Kidney epithelial cell (primary cell): ENCODE measurements at places on chromosomes 16 and 17.
A peak's percentile ranks its signal among the peaks of the same experiment; 100 is the strongest.

DNA sequence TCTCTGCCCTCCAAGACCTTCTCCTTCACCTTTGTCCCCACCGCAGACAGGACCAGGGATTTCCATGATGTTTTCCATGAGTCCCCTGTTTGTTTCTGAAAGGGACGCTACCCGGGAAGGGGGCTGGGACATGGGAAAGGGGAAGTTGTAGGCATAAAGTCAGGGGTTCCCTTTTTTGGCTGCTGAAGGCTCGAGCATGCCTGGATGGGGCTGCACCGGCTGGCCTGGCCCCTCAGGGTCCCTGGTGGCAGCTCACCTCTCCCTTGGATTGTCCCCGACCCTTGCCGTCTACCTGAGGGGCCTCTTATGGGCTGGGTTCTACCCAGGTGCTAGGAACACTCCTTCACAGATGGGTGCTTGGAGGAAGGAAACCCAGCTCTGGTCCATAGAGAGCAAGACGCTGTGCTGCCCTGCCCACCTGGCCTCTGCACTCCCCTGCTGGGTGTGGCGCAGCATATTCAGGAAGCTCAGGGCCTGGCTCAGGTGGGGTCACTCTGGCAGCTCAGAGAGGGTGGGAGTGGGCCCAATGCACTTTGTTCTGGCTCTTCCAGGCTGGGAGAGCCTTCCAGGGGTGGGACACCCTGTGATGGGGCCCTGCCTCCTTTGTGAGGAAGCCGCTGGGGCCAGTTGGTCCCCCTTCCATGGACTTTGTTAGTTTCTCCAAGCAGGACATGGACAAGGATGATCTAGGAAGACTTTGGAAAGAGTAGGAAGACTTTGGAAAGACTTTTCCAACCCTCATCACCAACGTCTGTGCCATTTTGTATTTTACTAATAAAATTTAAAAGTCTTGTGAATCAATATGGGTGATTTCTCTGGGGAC, 12.2 kb downstream of the CX3CL1 start:
- no peak for DNase-seq

DNA sequence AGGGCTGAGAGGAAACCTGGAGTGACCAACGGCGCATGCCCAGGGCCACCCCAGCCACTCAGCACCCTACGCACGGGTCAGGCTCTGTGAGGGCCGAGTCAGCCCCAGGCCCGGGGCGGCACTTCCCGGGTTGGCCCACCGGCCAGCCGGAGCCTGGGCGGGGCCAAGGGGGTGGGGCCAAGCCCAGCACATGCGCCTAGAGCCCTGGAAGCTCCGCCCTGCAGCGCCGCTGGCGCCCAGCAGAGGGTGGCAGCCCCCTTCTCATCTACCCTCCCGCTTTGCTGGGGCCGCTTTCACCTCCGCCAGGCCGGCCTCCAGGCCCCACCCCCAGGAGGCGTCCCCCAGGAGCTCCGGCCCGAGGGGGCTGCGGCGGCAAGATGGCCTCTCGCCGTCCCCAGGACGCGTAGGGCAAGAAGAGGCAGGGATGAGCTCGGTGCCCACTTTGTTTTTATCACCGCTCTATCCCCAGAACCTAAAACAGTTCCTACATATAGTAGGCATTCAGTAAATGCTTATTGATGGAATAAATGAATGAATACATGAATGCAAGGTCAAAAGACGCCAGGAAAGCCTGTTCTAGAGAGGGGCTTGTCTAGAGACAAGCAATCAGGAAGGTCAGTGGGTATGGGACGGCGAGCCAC, 31.3 kb downstream of the MYO18A start:
- DNase-seq, result peak; percentile 65

DNA sequence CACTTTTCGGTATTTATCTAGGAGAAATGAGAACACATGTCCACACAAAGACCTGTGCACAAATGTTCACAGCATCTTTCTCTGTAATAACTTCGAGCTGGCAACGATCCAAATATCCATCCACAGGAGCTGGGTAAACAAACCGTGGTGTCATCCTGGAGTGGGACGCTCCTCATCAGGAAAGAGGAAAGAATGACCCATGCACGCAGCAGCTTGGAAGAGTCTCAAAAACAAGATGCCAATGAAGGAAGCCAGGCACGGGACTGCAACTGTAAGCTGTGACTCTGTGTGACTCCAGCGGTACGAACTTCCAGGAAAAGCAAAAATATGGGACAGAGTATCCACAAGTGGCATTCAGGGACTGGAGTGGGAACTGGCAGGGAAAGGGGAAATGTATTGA, 36.7 kb upstream of the CIBAR2 start:
- no peak for DNase-seq

GRCh38 chr16:51542981-51543815, 392.1 kb upstream of the SALL1 start:
- no peak for DNase-seq

DNA sequence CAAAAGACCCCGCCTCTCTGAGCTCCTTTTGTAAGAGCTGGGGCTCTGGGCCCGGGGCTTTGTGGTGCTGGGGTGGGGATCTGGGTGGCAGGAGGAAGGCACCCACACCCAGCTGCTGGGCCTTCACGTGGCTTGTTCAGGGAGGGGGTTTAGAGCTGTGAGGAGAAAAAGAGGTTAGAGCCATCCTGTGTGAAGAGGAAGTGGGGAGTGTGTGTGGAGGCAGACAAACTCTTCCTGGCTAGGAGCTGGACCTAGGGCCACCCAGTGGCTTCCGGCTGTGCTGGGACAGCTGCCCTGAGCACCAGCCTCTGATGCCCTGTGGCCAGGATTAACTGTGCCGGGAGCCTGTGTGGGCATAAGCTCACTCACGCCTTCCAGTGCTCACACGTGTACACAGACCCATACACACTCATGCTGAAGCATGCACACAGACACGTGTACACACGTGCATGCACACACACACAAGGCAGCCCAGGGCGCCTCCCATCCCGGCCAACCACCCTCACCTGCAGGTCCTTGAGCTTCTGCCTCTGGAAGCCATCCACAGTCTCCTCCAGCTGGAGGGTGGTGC, 7.4 kb downstream of the CIBAR2 start:
- no peak for DNase-seq

DNA sequence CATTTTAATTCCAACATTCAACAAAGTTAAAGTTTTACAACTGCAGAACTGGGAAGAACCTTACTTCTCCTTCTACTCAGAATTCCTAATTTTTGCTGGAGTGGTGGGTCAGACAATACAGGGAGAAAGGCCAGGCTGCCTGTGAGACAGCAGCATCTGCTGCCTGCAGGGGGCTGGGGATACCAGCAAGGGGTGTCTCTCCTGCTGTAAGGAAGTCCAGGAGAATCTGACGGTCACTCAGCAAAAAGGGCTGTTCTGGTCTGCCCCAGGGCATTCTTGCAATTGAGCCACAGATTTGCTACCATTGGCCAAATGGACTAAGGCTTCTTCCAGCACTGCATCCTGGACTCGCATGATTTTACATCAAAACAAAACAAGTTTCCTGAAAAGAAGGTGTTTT, 426.6 kb upstream of the CDH11 start:
- no peak for DNase-seq

GRCh38 chr17:27666831-27667560, 36.0 kb downstream of the LGALS9 start:
- no peak for DNase-seq
